RWPE2 (cell line): ENCODE measurements at places on chromosomes 5 and 9.

- no peak overlapping the region for H3K27ac ChIP-seq
- H3K4me3 ChIP-seq, result no peak overlapping the region
- no peak for DNase-seq
- no peaks in the 10 kb centered on the region for H3K27me3 ChIP-seq
Measured at GRCh38 chr9:134392900-134393299, 66.6 kb downstream of the RXRA start.

- peaks cover 16% of the 10 kb centered on the region; the same call in 1 of the 2 replicates for H3K36me3 ChIP-seq
- peaks cover 4% of the 10 kb centered on the region for H3K4me1 ChIP-seq
- H3K27ac ChIP-seq, result no peak overlapping the region
- no peaks in the 10 kb centered on the region for H3K27me3 ChIP-seq
Measured at GRCh38 chr9:20980832-20981455, 50.5 kb downstream of the HACD4 start.

GRCh38 chr9:70228611-70229010, 30.2 kb upstream of the SMC5 start:
- no peaks in the 10 kb centered on the region for H3K27me3 ChIP-seq
- H3K36me3 ChIP-seq, result no peaks in the 10 kb centered on the region
- H3K27ac ChIP-seq, result no peak overlapping the region
- H3K4me3 ChIP-seq, result no peak overlapping the region
- H3K4me1 ChIP-seq, result no peaks in the 10 kb centered on the region
- no peak for DNase-seq

DNA sequence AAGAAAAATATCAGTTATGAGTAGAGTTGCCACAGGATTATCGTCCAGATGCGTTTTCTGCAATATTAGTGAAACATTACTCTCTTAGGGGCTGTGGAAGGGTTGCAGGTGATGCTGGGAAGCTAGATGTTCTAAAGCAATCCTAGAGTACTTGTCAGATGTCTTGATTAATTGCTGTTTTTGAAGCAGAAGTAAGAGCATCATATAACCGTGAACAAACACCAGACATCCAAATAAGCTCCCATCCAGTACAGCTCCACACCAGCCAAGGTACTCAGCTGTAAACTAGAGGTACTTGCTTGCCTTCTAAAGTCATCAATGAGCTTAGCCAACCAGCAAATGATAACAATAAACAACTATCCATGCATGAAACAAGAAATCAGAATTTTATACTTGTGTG, 131.1 kb downstream of the ST8SIA4 start:
- no peak for DNase-seq
- peaks cover 10% of the 10 kb centered on the region for H3K4me1 ChIP-seq
- no peak overlapping the region for H3K4me3 ChIP-seq
- H3K36me3 ChIP-seq, result no peaks in the 10 kb centered on the region
- H3K27me3 ChIP-seq, result no peaks in the 10 kb centered on the region

DNA sequence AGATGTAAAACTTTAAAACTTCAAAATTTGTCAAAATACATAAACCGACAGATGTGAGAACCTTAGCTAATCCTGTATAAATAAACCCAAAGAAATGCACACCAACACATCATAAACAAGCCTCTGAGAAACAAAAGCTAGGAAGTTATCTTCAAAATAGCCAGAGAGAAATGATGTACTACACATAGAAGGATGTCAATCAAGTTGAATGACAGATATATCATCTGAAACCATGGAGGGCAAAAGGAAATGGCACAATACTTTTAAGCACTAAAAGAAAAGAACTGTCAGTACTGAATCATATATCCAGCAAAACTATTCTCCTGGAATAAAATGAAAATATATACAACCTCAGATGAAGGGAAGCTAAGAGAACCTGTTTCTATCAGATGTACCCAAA, 595.1 kb upstream of the PTGER4 start:
- H3K27me3 ChIP-seq, result no peaks in the 10 kb centered on the region
- no peaks in the 10 kb centered on the region for H3K4me1 ChIP-seq
- no peak for DNase-seq
- H3K4me3 ChIP-seq, result no peak overlapping the region
- no peak overlapping the region for H3K27ac ChIP-seq

GRCh38 chr5:155040984-155041653, 27.6 kb downstream of the KIF4B start:
- H3K27ac ChIP-seq, result no peak overlapping the region
- no peak overlapping the region for H3K4me3 ChIP-seq
- no peaks in the 10 kb centered on the region for H3K27me3 ChIP-seq
- no peak for DNase-seq
- no peaks in the 10 kb centered on the region for H3K36me3 ChIP-seq
- no peaks in the 10 kb centered on the region for H3K4me1 ChIP-seq

- H3K4me3 ChIP-seq, result no peak overlapping the region
- no peaks in the 10 kb centered on the region for H3K27me3 ChIP-seq
- H3K4me1 ChIP-seq, result no peaks in the 10 kb centered on the region
- no peak overlapping the region for H3K27ac ChIP-seq
Measured at GRCh38 chr5:65986796-65987195, 60.4 kb downstream of the ERBIN start.

DNA sequence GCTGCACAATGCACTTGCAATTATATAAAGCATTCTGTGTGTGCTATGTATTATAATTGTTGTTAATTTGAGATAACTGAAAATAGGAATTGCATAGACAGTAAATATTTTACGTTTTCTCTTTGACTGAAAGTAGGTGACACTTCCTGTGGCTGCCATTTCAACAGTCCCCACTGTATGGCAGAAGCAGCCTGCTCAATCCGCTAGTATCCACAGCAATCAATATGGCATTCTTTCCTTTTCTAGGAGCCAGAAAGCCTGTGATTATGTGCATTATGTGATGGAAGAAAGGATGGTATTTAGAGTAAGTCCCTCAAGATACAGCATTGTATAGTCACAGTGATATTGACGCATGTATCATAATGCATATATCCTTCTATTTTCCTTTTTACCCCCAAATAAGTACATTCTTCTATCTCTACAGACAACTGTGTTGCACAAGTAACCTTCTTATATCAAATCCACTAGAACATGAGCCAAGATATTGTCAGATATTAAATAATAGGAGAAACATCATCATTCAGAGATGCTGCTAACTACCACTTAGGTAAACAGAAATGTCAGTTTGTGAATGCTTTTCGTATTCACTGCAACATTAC, 59.7 kb downstream of the CARTPT start:
- no peak overlapping the region for H3K27ac ChIP-seq
- no peak overlapping the region for H3K4me3 ChIP-seq
- no peaks in the 10 kb centered on the region for H3K4me1 ChIP-seq

DNA sequence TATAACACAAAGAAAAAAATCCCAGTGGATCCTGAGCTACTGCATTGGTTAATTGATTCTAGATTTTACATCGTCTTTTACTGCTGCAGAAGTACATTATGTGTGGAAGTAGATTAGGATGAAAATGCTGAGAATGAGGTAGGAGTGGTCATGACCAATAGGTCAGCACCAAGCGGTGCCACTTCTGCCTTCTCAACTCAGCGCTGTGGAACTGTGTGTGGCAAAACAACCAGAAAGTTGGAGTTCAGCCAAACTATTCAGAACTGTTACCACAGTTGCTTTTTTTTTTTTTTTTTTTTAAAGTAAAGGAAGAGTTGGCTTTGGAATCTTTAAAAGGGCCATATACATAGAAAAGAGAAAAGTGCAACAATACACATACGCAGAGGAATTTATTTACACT, 24.2 kb downstream of the POU5F2 start:
- no peak overlapping the region for H3K27ac ChIP-seq
- H3K36me3 ChIP-seq, result no peaks in the 10 kb centered on the region
- H3K27me3 ChIP-seq, result no peaks in the 10 kb centered on the region
- H3K4me1 ChIP-seq, result no peaks in the 10 kb centered on the region
- H3K4me3 ChIP-seq, result no peak overlapping the region
- DNase-seq, result no peak

GRCh38 chr5:142040285-142040684, 27.5 kb upstream of the GNPDA1 start:
- H3K4me3 ChIP-seq, result no peak overlapping the region
- no peaks in the 10 kb centered on the region for H3K4me1 ChIP-seq
- DNase-seq, result no peak

GRCh38 chr9:130213911-130214761, 41.9 kb downstream of the NCS1 start:
- no peak for DNase-seq
- H3K4me3 ChIP-seq, result no peak overlapping the region
- no peaks in the 10 kb centered on the region for H3K4me1 ChIP-seq

GRCh38 chr9:123450996-123451395, 95.0 kb downstream of the CRB2 start:
- H3K36me3 ChIP-seq, result no peaks in the 10 kb centered on the region
- H3K27ac ChIP-seq, result no peak overlapping the region
- no peak overlapping the region for H3K4me3 ChIP-seq
- no peaks in the 10 kb centered on the region for H3K27me3 ChIP-seq
- DNase-seq, result no peak
